ENCODE measurements at places on chromosomes 4 and X.
A peak's percentile ranks its signal among the peaks of the same experiment; 100 is the strongest.

- H3K4me1 ChIP-seq = no peaks in the 10 kb centered on the region
- no peak overlapping the region for H3K4me3 ChIP-seq
- no peak overlapping the region for H3K27ac ChIP-seq
- no peaks in the 10 kb centered on the region for H3K27me3 ChIP-seq
Observed at GRCh38 chrX:123685232-123685631, 47.6 kb downstream of the THOC2 start.

- H3K4me1 ChIP-seq = no peaks in the 10 kb centered on the region
- H3K36me3 ChIP-seq = no peaks in the 10 kb centered on the region
- H3K27me3 ChIP-seq = no peaks in the 10 kb centered on the region
- H3K4me3 ChIP-seq = no peak overlapping the region
- DNase-seq = no peak
Observed at GRCh38 chr4:12573716-12574115, 910.4 kb downstream of the RAB28 start.

DNA sequence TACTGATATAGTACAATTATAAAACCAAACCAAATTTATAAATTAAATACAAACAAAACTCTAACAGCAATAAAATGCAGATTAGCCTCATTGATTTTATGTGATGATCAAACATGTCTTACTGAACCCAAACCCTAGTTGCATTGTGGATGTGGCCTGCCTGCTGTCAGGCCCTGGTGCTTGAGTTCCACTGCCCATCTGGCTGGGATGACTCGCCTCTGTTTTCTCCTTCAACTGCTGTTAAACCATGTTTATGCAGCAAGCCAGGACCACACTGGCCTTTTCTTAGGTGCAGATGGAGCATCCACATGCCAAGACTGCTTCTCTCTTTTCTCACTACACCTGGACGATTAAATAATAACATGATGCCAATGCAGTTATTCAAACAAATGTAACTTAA, 22.6 kb downstream of the NAP1L5 start:
- no peaks in the 10 kb centered on the region for H3K27me3 ChIP-seq
- H3K36me3 ChIP-seq = peaks cover 74% of the 10 kb centered on the region
- H3K4me1 ChIP-seq = no peaks in the 10 kb centered on the region
- no peak overlapping the region for H3K27ac ChIP-seq
- H3K4me3 ChIP-seq = no peak overlapping the region

- peaks cover 46% of the 10 kb centered on the region for H3K4me1 ChIP-seq
- DNase-seq = no peak
- peak overlapping the region; percentile 61 for H3K4me3 ChIP-seq
- H3K27ac ChIP-seq = peak overlapping the region; percentile 97
- no peaks in the 10 kb centered on the region for H3K27me3 ChIP-seq
Observed at GRCh38 chr4:169621731-169622492, 1.5 kb downstream of the CLCN3 start.

DNA sequence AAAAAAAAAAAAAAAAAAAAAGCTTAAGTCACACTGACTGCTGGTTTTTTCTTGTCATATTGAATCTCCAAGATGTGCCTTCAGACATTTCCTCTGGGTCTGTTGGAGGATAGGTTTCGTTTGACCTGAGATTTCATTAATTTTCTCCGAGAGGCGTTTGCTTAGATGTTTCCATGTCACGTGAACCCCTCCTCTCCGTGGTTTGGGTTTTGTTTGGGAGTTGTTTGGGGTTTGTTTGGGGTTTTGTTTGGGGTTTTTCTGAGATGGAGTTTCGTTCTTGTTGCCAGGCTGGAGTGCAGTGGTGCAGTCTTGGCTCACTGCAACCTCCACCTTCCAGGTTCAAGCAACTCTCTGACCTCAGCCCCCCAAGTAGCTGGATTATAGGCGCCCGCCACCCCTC, 40.8 kb upstream of the DHRSX start:
- H3K4me3 ChIP-seq = no peak overlapping the region
- H3K27me3 ChIP-seq = no peaks in the 10 kb centered on the region
- no peaks in the 10 kb centered on the region for H3K36me3 ChIP-seq
- no peak overlapping the region for H3K27ac ChIP-seq
- no peaks in the 10 kb centered on the region for H3K4me1 ChIP-seq

DNA sequence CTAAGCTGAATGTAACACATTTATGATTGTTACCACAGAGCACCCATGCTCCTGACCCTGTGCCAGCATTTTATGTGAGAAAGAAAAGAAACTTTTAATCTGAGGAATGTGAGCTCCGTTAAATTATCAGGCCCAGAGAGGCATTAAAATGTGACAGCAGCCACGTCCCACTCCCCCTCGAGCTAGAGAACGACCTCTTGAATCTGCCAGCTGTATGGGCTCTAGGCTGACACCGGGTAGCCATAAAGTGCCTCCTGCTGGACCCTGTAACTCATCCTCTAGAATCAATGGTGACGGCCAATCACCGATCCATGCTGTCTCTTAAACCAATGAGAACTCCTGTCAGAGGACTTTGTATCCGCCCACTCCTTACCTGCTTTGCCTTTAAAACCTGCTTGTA, 110.2 kb upstream of the ADRA2C start:
- DNase-seq = no peak
- H3K27me3 ChIP-seq = peaks cover 3% of the 10 kb centered on the region
- H3K4me1 ChIP-seq = no peaks in the 10 kb centered on the region
- no peak overlapping the region for H3K4me3 ChIP-seq
- no peak overlapping the region for H3K27ac ChIP-seq
- no peaks in the 10 kb centered on the region for H3K36me3 ChIP-seq

Measured in stomach (tissue), 19 donors.